ENCODE measurements at places on chromosomes 4 and X. TPM values are rescaled to one million over a fixed set of nuclear protein-coding genes. Genes with fewer than 3 reads are reported as not detected.
A peak's percentile ranks its signal among the peaks of the same experiment; 100 is the strongest.

DNA sequence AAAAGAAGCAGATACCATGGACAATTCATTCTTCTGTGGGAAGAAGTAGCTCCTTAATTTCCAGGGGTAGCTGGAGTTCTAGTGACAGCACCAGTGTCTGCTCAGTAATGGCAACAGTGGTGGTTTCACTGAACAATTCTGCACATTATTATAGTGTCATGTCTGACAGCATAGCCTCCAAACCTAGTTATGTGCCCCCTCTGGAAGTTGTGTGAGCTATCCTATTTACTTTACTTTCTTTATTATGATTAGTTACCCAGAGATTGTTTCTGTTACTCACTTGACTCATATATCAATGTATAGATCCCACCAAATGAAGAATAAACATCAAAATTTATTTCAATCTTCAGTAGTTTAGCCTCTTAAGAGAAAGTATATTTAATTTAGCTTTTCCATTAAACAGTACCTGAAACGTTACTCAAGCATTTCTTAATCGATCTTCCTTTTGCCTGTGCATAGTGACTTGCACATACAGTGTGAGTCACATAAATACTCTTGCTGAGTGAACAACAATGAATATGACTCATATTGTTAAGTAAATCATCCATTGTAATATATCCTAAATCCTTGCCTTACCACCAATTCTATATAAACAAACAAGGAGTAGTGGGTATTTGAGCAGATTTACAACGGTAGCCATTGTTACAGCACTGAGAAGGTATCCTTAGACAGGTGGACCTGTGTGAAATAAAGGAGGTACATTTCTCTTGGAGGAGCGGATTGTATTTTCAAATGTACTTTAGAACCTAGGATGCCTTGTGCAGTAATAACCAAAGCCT is 534.7 kb downstream of the ANKRD50 start:
- peak; percentile 27 for DNase-seq

- DNase-seq: no peak
These were observed 301.1 kb downstream of the ANK2 start for GRCh38 chr4:113350576-113350975.

DNA sequence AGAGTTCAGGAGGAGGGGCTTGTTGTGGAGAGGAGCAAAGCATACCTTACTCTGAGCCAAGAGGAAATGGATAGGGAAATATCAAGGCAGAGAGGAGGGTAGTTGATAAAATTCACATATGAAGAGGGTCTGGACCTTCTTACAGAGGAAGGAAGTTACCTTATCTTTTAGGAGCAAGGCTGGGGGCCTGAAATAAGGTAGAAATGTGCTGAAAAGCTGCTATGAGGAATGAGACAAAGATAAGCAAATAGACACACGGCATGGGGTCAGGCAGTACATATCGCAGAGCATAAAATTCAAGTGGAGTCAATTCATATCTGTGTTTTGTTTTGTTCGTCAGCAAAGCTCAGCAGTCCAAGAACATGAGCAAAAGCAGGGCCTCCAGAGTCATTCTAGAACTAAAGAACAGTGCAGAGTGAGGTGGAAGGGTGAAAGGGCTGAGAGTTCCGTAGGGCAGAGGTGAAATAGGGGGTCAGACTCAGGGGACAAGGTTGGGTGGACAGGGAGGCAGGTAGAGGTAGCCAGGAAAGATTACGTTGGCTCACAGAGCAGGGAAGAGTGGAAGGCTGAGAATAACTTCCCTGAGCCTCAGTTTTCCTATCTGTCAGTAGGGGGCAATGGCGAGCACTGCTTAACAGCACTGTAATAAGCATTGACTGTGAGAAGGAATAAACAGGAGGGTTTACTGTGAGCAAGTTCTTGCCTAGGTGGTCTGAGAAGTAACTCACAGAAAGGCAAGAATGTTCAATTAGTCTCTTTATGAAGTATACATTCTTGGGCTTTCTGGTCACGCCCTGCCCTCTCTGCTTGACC is 9.2 kb downstream of the VSIG4 start:
- peak; percentile 1 for DNase-seq

- DNase-seq: no peak
These were observed 37.5 kb upstream of the BRS3 start for GRCh38 chrX:136450050-136450830.

- no peak for DNase-seq
These were observed 207.9 kb upstream of the KLF3 start for GRCh38 chr4:38456096-38456495.

DNA sequence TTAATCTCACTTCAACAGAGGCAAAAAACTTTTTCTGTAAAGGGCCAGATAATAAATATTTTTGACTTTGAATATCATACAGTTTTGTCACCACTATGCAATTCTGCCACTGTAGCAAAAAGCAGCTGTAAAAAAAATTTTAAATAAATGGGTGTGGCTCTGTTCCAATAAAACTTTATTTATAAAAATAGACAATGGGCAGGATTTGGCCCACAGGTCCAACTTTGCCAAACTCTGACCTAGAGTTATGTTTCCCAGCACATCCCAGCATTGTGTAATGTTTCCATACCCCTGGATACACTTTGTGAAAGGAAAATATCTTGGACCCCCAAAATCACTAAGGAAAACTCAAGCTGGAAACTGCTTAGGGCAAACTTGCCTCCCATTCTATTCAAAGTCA is 94.9 kb upstream of the USP38 start:
- no peak for DNase-seq

GRCh38 chr4:16197876-16198665 is 28.2 kb downstream of the TAPT1 start:
- DNase-seq: no peak

DNA sequence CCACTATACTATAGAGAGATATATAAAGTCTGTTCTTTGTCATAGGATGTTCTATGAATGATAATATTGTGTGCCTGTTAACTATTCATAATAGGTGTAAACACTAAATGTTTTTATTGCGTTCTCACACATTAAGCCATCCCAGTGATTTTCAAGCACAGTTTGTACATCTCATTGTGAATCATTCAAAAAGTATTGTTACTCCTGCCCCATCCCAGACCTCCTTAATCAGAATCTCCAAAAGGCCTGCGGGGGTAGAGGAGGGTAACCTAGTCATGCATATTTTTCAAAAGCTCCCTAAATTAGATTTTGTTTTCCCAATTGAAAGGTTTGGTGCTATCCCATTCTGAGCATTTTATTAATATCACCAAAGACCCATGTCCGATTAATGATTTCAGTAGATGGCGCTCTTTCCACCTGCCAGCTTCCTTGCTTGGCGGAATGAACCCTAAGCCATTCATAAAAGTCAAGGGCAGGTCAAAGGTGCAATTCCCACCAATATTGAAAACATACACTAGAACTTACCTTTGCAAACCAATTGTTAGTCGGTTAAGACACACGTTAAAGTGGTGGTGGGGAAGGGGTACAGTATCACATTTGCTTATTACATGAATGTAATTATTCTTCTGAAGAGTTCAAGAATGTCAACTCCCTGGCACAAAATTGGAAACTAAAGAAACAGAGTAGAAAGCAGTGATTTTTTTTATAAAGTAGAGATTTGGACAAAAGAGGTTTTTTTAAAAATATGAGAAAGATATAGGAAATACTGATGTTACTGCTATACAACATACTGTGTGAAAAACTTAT is 5.8 kb upstream of the TET2 start:
- DNase-seq: peak; percentile 36

- DNase-seq: no peak
These were observed 16.0 kb downstream of the PRDM8 start for GRCh38 chr4:80213117-80213815.

DNA sequence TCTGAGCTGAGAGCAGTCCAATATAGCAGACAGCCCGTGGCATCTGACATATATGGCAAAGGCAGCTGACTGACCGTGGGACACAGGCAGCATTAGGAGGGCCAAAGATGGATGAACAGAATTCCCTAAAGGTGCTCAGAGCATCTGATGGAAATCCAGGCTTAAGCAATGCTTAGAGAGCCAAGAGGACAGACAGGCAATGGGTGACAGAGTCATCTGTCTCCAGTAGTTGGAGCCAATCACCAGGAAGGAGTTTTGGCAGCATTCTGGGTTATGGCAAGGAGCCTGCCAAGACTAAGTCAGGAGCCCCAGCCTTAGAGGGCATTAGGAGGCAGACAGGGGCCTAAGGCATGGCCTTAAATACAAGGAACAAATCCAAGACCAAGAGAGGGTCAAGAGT is 153.3 kb upstream of the USP9X start:
- DNase-seq: no peak

DNA sequence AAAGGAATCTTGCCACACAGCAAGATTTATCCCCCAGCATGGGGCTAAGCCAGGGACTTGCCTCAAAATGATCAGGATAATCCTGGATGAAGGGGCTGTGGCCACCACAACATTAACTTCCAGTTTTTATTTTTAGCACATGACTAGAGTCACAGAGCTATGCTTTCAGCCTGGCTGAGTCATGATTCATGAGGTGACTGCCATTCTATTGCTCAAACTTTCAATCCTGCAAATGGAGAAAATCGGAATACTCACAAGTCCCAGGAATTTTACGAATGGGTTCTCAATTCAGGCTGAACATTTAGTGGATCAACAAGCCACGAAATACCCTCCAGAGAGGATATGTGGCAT is 70.7 kb upstream of the HPGD start:
- DNase-seq: no peak

DNA sequence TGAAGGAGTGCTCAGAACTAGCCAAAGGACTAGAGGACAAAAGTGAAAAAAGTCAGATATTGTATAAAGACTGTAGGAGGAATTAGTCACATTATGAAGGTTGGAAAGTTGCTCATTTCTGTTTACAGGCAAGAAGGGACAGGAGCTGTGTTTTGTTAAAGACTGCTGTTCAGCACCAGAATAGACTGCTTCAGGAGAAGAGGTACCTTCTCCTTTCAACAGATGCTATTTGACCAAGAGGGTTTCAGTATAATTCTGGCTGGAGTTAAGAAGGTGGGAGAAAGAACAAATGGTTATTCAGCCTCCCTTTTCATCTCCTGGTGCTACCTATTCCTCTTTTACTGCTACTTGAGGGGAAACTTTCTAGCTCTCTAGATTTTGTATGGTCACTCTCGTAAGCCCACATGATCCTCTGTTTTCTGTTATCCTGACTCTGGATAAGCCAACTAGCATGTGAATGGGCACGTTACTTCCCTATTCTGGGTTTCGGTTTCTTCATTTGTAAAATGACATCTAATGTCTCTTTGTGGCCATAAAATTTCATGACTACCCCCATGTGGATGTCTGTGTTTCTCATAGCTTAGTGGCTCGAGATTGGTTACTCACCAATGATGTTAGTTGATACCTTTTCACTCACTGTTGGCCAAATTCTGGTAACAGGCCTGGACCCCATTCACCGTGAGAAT is 68.9 kb downstream of the SH2D1A start:
- DNase-seq: no peak

- DNase-seq: no peak
These were observed 139.2 kb downstream of the ASMT start for GRCh38 chrX:1754077-1754476.

GRCh38 chrX:78383594-78383993 is 56.2 kb upstream of the CYSLTR1 start:
- DNase-seq: no peak

- DNase-seq: peak; percentile 75
These were observed at the start of gene ASB9 for GRCh38 chrX:15269618-15270521. ASB9 (minus strand) TSS chrX:15270083; CDS start chrX:15269874, 209 bp downstream.

GRCh38 chrX:112651766-112652165 is 28.0 kb downstream of the LHFPL1 start:
- no peak for DNase-seq

DNA sequence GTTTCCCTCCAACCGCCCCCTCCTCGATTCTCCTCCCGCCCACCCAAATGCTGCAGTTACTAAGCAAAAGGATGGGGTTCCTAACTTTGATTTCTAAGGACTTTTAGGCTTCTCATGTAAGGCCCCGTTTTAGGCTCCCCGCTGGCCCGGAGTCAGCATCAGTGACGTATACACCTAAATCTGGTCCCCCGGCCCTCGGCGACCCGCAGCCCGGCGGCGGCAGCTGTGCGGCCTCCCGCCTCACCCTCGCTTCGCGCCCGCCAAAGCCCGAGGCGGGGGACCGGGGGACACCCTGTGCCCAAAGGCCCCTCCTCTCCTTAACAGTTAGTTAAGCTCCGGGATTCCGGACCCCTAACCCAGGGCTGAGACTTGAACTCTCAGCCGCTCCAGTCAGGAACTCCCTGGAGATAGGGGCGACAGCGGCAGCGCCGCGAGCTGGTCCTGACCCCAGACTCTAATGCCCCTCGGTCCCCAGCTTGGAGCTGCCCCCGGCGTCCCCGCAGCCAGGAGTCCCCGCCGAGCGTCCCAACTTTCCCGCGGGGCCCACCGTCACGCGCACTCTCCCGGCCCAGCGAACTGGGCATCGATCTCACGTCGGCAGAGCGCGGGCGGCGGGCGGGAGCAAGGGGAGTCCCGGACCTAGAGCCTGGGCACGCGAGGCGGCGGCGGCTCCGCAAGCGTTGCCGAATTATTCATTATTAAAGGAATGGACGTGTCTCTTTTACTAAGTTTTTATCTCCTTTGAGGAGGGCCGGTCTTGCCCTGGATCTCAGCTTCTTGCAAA is 1.5 kb upstream of the NR3C2 start:
- no peak for DNase-seq

GRCh38 chrX:133640161-133641015 is 225.1 kb upstream of the GPC4 start:
- DNase-seq: no peak

DNA sequence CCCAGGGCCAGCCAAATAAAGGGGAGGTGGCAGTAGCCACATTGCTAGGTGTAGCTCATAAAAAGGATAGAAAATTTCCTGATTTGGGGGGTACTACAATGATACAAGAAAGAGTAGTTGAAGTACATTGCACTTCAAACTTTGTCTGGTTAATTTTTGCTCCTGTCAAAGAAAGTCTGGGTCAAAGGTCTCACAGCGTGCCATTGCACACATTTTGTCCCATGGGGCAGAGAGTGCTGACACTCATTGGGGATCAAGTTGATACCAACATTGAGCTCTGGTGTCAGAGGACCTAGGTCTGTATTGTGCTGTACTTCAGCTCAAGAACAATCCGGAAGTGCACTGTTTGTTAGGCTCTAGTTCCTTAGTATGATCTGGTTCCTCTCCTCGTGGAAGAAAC is 229.2 kb upstream of the AGTR2 start:
- no peak for DNase-seq

DNA sequence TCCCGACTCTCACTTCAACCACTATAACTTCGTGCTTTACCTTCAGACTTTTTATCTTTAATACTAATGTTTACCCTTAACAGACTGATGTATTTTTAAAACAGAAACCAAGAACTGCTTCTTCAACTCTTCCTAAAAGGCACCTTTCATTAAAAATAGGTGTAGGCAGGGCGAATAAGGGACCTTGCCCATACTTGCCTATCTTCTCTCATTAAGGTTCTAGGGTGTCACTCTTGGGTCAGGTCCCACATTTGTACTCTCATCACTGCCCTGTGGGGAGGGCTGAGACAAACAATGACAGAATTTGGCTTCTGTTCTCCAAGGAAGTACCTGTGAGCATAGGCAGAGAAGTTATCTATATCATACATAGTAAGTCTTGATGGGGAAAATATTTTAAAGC is 69.7 kb downstream of the ANKRD50 start:
- DNase-seq: no peak

ENAM gene
- not detected for total RNA-seq

IL9R gene
- total RNA-seq: not detected

EMCN gene
- total RNA-seq: not detected

GABRG1 gene
- 0.92 TPM for total RNA-seq

PABPC1L2B gene
- not detected for total RNA-seq

GPRASP1 gene
- 0.94 TPM for total RNA-seq

All from NCI-H460 (cell line).